ENCODE measurements at places on chromosomes 6 and 20.

DNA sequence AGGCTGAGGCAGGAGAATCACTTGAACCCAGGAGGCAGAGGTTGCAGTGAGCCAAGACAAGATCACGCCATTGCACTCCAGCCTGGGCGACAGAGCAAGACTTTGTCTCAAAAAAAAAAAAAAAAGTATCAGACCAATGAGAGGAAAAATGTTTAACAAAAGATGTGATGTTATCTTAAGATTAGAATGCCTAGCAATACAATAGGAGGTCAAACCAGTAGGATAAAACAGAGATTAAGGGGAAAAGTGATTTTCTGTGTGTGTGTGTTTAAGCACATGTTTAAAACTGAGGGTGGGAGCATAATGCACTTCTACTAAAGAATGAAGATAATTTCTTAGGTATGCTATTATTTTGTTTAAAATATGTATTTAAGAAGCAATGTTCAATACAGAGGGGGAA is 17.9 kb downstream of the COL19A1 start:
- no peak for DNase-seq

DNA sequence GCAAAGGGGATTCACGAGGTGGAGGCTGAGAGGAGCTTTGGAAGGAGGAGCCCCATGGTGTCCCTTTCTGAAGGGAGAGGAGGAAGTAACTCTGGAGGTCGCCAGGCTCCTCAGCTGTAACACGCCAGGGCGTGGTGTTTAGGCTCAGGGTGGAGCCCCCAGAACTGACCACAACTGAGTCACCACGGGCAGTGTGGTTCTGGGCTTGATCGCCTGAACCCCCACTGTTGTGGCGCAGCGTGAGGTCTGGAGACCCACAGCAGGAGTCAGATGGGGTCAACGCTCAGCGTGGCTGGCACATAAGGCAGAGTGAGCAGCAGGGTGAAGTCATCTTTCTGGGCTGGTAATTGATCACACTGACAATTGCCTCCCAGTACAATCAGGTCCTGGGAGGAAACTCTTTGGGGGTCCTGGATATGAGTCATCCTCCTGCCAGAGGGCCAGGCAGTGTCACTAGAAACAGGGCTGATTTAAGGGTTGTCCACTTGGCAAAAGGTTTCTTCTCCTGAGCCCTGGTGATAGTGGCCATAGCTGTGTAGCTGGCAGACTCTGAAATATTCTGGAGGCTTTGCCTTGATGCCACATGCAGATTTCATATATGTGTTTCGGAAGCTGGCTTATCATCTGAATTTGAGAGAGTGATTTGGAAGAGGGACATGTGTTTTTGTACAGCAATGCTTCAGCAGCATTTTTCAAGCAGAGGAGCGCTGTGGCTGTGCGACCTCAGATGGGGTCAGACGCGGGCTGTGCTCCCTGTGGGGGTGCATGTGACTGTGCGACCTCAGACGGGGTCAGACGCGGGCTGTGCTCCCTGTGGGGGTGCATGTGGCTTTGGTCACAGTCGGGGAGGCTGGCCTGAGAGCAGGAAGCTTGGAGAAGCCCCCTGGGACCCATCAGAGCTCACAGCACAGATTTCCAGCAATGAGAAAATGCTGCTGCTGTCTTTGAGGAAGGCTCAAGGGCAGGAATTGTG is 50.0 kb downstream of the SYNJ2 start:
- peak; percentile 94 for DNase-seq

- no peak for DNase-seq
These were observed 6.5 kb downstream of the COL11A2 start for GRCh38 chr6:33185654-33186187.

DNA sequence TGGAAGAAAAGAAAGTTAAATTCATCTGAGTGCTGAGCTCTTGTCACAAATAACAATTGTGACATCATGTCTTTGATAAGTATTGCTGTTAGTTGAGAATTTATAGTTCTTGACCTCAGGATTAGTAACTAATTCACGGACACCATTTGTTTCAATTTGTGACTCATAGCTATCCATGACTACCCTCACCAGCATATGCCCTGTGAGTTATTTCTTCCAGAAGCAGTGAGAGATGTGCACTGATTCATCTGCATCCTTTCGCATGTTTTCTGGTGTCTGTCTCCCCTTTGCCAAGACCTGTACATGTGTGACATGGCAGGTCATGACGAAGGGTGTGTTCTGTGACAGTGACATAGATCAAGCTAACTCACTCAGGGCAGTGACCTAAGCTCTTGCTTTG is 86.9 kb downstream of the SOBP start:
- no peak for DNase-seq

DNA sequence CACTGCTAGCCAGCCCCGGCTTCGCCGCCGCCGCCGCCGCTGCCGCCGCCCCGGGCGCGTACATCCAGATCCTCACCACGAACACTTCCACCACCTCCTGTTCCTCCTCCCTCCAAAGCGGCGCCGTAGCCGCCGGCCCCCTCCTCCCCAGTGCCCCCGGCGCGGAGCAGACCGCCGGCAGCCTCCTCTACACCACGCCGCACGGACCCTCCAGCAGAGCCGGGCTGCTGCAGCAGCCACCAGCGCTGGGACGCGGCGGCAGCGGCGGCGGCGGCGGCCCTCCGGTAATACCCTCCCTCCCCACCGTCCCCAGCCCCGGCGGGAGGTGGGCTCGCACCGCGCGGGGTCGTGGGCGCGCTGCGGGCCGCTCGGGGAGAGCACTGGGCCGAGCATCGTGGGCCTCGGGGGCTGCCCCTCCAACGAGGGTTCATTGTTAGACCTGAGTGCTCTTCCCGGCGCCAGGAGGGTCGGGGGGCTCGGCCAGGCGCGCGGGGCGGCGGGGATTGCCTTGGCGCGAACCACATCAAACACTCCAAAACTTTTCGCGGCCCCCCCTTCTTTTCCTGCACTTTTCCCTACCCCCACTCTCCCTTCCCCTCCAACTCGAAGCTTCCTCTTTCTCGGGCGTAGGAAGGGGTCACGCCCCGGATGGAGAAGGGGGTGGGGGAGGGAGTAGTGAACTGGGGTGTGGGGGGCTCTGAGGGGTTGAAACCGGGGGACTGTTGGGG is 827 bp downstream of the E2F3 start:
- peak; percentile 39 for DNase-seq

DNA sequence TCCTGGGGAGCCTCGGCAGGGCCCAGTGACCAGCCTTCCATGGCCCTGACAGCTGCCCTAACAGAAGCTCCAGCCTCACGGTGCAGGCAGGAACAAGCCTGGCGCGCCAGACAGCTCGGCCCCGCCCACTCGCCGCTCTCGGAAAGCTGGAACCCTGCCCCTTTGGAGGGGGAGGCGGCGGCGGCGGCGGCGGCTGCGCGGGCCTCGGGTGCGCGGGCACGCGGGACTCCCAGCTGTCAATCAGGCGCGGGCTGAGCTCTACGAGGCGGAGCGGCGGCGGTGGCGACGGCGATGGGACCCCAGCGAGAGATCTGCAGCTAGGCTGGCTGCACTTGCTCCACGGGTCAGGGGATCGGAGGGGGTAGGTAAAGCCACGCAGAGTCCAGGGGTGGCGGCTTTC is at the start of gene NRSN1:
Gene NRSN1, plus strand, starts transcription at position 236 of the 400 bp plus-strand sequence. CDS start 8,113 bp downstream, outside the sequence.
- DNase-seq, result no peak

DNA sequence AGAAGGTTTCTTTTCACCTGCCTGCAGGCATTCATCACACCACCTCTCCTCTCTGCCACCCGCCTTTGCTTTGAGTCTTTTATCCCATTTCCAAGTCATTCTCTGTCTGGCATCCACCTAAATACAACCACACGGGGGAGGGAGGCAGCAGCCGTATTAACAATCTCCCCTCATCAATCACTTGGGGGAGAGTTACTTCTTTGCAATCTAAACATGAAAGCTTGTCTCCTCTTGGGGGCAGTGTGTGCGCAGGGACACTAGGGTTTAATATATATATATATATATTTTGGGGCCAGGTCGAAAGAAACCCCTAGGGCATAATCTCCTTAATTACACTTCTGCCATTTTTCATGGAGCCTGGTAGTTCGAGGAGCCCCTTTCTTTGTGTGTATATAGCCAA is 214.5 kb downstream of the TSHZ2 start:
- no peak for DNase-seq

DNA sequence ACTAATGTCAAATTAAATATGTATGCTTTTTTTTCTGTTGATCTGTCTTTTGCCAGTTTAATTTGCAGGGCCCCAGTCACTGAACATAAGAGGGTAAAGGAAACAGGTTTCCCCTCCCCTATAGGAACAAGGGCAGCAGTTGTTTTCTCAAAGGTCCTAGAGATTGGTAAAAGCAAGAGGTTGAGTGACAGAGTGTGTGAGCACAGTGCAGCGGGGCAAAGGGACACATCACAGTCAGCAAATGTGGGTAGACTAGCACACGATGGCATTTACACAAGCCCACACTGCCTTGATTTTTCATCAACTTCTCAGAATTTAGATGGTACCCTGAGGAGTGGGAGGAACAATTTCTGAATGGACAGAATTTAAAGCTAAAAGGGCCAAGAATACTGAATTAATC is 138.7 kb upstream of the MYLIP start:
- no peak for DNase-seq

GRCh38 chr20:38373231-38373867 is 27.1 kb downstream of the LBP start:
- no peak for DNase-seq

GRCh38 chr6:150720774-150721233 is 121.1 kb downstream of the PLEKHG1 start:
- no peak for DNase-seq

- peak; percentile 17 for DNase-seq
These were observed 18.6 kb downstream of the TREML2 start for GRCh38 chr6:41182069-41183034.

DNA sequence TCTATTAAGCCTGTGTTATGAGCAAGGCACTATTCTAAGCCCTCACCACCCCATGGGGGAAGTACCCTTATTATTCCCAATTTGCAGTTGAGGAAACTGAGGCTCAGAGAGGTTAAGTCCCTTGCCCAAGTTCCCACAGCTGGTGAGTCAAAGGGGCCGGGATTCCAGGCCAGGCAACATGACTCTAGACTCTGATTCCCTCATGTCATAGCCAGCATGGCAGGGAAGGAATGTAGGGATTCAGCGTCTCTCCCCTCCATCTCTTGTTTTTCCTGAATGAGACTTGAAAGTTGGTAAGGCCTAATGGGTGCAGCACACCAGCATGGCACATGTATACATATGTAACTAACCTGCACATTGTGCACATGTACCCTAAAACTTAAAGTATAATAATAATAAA is 6.7 kb downstream of the C6orf132 start:
- no peak for DNase-seq

- no peak for DNase-seq
These were observed 30.4 kb downstream of the SLC17A1 start for GRCh38 chr6:25801436-25801835.

- no peak for DNase-seq
These were observed 29.4 kb upstream of the ZBP1 start for GRCh38 chr20:57649617-57650015.
